ENCODE measurements at places on chromosomes 11 and 22.

- no peak for DNase-seq
Measured at GRCh38 chr22:49354516-49355210, 473.0 kb downstream of the BRD1 start.

- no peak for DNase-seq
Measured at GRCh38 chr22:48037618-48038017, 1275.2 kb downstream of the TBC1D22A start.

DNA sequence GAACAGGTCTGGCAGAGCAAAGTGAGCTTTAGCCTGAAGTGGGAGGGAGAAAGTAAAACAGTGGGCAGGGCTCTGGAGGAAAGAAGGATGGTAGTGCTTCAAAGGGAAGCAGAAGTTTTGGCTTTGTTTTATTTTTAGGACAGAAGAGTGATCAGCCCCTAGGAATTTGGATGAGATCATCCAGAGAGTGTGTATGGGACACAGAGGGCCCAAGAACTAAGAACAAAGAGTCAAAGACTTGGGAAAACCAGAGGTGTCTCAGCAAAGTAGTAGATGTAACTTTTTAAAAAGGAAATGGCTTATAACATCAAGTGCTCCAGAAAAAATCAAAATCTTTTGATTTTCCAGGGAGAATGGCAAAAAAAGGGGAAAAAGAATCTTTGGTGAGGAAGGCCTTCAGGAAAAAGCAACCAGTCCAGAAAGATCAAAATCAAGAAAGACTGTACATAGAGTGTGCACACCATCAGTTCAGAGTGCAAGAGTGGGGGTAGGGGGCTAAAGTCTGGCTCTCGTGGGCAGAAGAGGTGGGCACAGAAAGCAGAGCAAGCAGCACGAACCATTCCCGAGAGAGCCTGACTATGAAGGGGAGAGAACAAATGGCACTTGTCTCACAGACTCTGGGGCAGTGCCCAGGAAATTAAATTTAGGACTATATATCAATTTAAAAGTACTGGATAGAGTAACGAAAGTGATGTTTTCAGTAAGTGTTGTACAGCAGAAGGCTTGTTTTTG lies 30.0 kb downstream of the MAPK1 start:
- no peak for DNase-seq

GRCh38 chr11:14520747-14521151 lies 563 bp upstream of the PSMA1 start:
- no peak for DNase-seq

- DNase-seq: peak; percentile 71
Measured at GRCh38 chr22:36493690-36494110, 12.3 kb upstream of the TXN2 start.

- DNase-seq: no peak
Measured at GRCh38 chr11:78717041-78717440, 142.4 kb upstream of the NARS2 start.

- DNase-seq: peak; percentile 46
Measured at GRCh38 chr11:83025267-83025704, 46.4 kb downstream of the RAB30 start.

Data from MM.1S (cell line).